NCI-H82 (cell line): ENCODE measurements at places on chromosomes 7 and 10.

- DNase-seq = no peak
Observed at GRCh38 chr10:53697038-53697437, 924.5 kb upstream of the MBL2 start.

DNA sequence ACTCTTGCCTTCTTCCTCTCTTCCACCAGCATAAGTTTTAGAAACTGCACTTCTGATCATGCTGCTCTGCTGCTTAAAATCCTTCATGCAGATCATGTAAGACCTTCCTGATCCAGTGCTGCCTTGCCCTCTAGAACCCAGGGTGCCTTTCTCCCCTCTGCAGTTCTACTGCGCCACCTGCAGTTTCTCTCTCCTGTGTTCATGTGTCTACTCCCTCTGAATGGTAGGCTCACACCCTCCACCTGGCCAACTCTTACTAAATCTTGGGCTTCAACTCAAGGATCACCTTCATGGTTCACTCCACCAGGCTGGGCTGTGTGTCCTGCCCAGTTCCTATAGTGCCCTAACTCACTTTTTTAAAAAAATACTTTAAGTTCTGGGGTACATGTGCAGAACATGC, 174.6 kb upstream of the ITGB1 start:
- peak; percentile 26 for DNase-seq

DNA sequence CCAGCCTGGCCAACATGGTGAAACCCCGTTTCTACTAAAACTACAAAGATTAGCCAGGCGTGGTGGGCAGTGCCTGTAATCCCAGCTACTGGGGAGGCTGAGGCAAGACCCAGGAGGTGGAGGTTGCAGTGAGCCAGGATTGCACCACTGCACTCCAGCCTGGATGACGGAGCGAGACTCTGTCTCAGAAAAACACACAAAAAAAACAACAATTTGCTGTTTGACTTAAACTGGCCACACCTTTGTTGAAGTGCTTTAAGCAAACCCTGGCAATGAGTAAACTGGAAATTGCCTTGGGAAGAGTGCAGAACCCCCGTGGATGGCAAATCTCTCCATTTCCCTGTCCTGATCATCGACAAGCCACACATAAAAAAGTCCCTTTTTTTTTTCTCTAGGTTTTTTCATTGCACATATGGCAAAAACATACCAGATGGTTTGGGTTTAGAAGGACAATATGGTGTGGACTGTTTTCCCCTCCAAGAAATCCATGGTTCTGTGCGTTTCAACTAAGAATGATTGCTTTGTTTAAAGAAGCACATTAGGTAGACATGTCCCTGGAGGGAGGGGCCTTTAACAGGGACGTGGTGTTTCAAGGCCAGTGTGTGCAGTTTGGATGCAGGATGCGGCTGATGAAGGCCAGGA, 76.9 kb downstream of the NRP1 start:
- no peak for DNase-seq

DNA sequence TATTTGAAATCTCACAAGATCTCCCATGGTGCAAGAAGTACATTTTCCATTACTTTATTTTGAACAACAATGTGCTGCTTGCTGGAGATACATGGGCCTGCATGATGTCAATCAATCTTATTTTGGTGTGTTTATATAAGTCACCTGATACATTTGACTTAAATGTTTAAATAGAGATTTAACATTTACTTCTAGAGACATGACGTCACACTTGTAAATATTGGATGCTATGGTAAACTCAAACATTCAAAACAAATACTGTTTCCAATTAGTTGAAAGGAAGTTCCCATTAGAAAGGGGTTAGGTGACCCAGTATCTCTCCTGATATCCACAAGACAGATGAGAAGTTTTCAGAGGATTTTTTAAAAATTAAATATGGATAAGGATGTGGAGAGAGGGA, 214.5 kb downstream of the NSUN6 start:
- no peak for DNase-seq

GRCh38 chr7:13262929-13263530, 575.6 kb downstream of the ARL4A start:
- peak; percentile 51 for DNase-seq

GRCh38 chr7:1108264-1108920, 20.5 kb downstream of the GPER1 start:
- peak; percentile 63 for DNase-seq

GRCh38 chr7:27094304-27095049, 1.3 kb downstream of the HOXA1 start:
- DNase-seq = no peak

GRCh38 chr10:24826009-24826408, 102.3 kb upstream of the ARHGAP21 start:
- DNase-seq = no peak

- peak; percentile 24 for DNase-seq
Observed at GRCh38 chr10:101241840-101242707, 12.8 kb upstream of the LBX1 start.

- DNase-seq = peak; percentile 82
Observed at GRCh38 chr7:111486472-111487142, 75.7 kb downstream of the IMMP2L start.

GRCh38 chr7:85220023-85220422, 33.2 kb upstream of the SEMA3D start:
- no peak for DNase-seq

GRCh38 chr10:110563132-110563531, 4.4 kb upstream of the SMC3 start:
- peak; percentile 8 for DNase-seq

GRCh38 chr10:107163881-107164861, at the start of gene SORCS1:
TSS of gene SORCS1 (minus strand) at chr10:107164706.
- DNase-seq = peak; percentile 51

- DNase-seq = no peak
Observed at GRCh38 chr10:71339796-71340589, 20.9 kb downstream of the SLC29A3 start.
